ENCODE measurements at places on chromosomes 4 and X. TPM values are rescaled to one million over a fixed set of nuclear protein-coding genes. Genes with fewer than 3 reads are reported as not detected.

Gene SLC9B1
- total RNA-seq: 2.8 TPM

Gene SPANXN4
- not detected for total RNA-seq

DNA sequence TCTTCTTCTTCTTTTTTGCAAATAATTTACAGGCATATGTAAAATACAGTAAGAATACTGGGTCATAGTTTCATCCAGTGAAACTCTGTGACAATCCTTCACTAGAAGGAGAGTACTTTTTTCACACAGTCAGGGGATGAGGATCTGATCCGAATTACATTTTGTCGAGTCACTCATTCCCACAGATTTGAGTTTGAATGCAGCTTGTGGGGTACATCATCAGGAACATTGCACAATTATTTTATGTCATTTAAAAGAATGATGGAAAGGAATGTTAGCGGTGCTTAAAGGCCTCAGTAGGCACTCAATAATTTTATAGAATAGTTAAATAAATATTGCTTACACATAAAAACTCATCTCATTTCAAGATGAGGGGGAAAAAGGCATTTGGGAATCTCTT, 88.6 kb downstream of the CHRNA9 start:
- no peaks in the 10 kb centered on the region for H3K4me1 ChIP-seq
- H3K27me3 ChIP-seq: no peaks in the 10 kb centered on the region
- no peak overlapping the region for H3K27ac ChIP-seq
- ATAC-seq: no peak
- H3K36me3 ChIP-seq: no peaks in the 10 kb centered on the region

DNA sequence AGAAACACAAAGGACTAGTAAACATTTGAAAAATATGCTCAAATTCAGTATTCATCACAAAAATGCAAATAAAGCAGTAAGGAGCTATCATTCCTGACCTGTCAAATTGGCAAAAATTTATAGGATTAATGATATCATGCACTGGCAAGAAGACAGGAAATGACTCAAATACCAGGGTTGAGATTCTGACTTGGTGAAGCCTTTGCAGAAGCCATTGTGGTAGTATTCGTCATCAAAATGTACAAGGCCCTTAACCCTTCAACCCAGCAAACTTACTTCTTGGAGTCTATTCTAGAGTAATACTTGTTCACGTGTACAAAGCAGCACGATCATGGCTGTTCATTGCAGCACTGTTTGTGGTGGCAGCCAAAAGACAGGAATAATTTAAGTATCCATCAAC, 132.4 kb downstream of the ENOX2 start:
- H3K36me3 ChIP-seq: no peaks in the 10 kb centered on the region
- no peaks in the 10 kb centered on the region for H3K27me3 ChIP-seq
- no peak overlapping the region for H3K27ac ChIP-seq
- no peak for ATAC-seq

Gene LINC00632
- total RNA-seq: 18.9 TPM

DNA sequence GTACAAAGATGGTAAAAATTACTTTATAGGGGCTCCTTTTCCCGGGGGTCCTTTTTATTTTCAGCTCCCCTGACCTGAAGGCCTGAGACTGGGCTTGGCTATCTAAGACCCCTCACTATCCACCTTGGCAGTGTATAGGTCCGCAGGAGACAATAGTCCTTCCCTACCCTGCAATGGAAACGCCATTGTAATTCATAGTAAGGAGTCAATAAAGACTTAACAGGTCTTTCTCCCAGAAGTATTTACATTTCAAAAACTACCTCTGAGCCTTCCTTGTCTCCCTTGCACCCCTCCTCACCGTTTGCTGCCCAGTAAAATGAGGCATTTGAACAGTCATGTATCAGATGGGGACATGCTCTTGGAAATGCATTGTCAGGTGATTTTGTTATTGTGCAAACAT, 401.2 kb upstream of the CNKSR2 start:
- no peak overlapping the region for H3K27ac ChIP-seq
- no peaks in the 10 kb centered on the region for H3K36me3 ChIP-seq
- H3K4me3 ChIP-seq: no peak overlapping the region
- no peaks in the 10 kb centered on the region for H3K27me3 ChIP-seq

DNA sequence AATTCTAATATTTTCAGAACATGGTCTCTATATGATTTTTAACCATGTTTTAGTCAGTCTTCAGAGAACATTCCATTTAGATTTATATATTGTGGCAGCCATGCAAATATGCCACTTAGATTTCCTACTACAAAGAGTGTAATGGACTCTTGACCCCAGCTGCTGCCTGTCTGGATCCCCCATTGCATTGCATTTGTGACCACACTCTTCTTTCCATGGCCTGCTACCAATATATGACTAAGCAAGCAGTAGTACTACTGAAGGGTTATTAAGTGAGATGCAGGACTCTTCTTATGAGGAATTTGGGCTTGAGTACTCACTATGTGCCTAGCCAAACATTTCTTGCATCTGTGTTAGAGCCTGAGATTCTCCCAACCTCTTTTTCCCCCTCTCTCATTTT, 306.8 kb downstream of the PDHA2 start:
- no peak for ATAC-seq
- no peaks in the 10 kb centered on the region for H3K27me3 ChIP-seq
- no peak overlapping the region for H3K4me3 ChIP-seq
- no peak overlapping the region for H3K27ac ChIP-seq
- no peaks in the 10 kb centered on the region for H3K36me3 ChIP-seq

Gene TMSB15C
- 4.4 TPM for total RNA-seq

DNA sequence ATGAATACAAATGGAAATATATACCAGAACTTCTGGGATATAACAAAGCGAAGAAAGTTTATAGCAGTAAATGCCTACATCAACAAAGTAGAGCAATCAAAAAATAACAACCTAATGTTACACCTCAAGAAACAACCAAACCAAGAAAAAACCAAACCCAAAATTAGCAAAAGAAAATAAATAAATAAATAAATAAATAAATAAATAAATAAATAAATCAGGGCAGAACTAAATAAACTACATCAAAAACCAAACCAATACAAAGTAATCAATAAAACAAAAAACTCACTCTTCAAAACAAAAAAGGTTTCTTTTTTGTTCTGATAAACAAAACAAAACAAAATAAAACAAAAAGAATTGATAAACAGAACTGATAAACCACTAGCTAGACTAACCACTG, 88.4 kb upstream of the SPIN4 start:
- ATAC-seq: no peak
- H3K36me3 ChIP-seq: no peaks in the 10 kb centered on the region
- H3K27ac ChIP-seq: no peak overlapping the region
- no peaks in the 10 kb centered on the region for H3K4me1 ChIP-seq
- H3K27me3 ChIP-seq: no peaks in the 10 kb centered on the region

Gene TSPAN7
- 25.7 TPM for total RNA-seq

DNA sequence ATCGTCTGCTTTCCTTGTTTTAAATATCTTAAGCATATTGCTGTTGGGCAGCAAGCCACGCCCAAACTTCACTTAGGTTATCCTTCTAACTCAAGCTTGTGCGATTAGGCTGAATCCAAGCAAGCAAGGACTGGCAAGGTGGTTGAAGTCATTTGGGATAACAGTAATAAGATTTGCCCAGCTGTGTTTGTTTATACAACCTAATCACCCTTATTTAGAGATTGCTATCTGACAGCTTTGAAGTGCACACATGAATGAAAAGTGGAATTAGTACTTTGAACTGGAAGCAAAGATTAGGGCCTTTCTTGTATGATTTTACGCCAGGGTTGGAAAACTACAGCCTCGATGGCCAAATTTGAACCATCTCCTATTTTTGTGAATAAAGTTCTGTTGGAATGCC, 182.1 kb downstream of the ASB9 start:
- H3K27ac ChIP-seq: no peak overlapping the region
- no peak overlapping the region for H3K4me3 ChIP-seq
- no peaks in the 10 kb centered on the region for H3K4me1 ChIP-seq
- no peaks in the 10 kb centered on the region for H3K27me3 ChIP-seq
- H3K36me3 ChIP-seq: no peaks in the 10 kb centered on the region
- no peak for ATAC-seq

Gene ARMCX5
- 11.2 TPM for total RNA-seq

DNA sequence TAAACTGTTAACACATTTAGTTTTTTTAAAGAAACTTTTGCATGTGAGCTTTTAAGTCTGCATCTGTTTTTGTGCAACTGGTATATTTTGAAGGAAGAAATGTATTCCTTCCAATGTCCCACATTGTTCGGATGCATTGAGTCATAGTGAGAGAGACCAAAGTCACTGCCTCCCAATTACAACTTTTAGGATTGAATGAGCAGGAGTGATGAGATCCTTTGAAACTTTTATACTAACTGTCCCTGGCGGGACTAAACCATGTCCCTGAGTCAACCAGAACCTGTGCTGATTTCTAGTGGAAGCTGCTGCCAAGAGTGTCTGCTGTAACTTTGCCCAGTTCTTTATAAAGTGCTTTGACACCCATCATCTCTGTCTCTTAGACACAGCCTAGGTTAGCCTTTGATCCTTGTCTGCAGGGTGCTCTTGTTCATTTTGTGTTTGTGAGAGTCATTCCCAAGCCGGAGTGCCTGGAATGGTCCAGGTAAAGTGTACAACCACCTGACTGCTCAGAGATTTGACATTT, 122.7 kb downstream of the ZNF518B start:
- H3K4me1 ChIP-seq: no peaks in the 10 kb centered on the region
- no peak overlapping the region for H3K4me3 ChIP-seq
- H3K36me3 ChIP-seq: no peaks in the 10 kb centered on the region
- no peak for ATAC-seq
- peaks cover 12% of the 10 kb centered on the region for H3K27me3 ChIP-seq

Gene AADAT
- 8.7 TPM for total RNA-seq

DNA sequence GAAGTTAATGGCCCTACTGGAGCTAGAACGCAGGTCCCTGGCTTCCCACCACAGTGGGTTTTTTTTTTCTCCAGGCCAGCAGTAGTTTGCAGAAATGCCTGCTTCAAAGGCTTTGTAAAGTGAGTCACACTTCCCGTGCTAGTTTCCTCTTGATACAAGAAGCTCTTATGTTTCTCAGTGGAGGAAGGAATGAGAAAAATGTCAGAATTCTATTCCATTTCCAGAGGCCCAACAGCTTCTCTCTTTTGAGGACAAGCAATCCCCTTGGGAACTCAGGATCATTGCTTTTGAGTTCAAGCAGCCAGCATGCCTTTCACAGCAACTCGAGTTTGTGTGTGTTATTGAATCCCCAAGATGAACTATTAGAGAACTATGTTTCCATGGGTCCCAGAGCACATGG, 134.3 kb downstream of the GUCY2F start:
- H3K27me3 ChIP-seq: no peaks in the 10 kb centered on the region
- no peak overlapping the region for H3K4me3 ChIP-seq
- no peak for ATAC-seq
- H3K27ac ChIP-seq: no peak overlapping the region

- ATAC-seq: peak; percentile 28
- no peaks in the 10 kb centered on the region for H3K36me3 ChIP-seq
- H3K27ac ChIP-seq: peak overlapping the region; percentile 35
These were observed 165.0 kb downstream of the AMELX start for GRCh38 chrX:11458170-11458569.
